Left kidney (tissue), 8 donors: ENCODE measurements at places on chromosomes 3 and 15. TPM values are rescaled to one million over a fixed set of nuclear protein-coding genes. Genes with fewer than 3 reads are reported as not detected.

SLC2A2 gene
- polyA plus RNA-seq: 19.5 TPM

HTR3E gene
- not detected for polyA plus RNA-seq

ZDHHC19 gene
- polyA plus RNA-seq: not detected

CA12 gene
- polyA plus RNA-seq: 151 TPM

RCCD1 gene
- polyA plus RNA-seq: 17.0 TPM

ISL2 gene
- not detected for polyA plus RNA-seq

THSD4 gene
- 30.2 TPM for polyA plus RNA-seq

HCN4 gene
- 1.2 TPM for polyA plus RNA-seq

LIPH gene
- polyA plus RNA-seq: 0.93 TPM

TRH gene
- polyA plus RNA-seq: 0.12 TPM

BNC1 gene
- 0.17 TPM for polyA plus RNA-seq
